Posterior cingulate gyrus (tissue), 11 donors: ENCODE measurements at places on chromosomes 6 and 20.
A peak's percentile ranks its signal among the peaks of the same experiment; 100 is the strongest.

DNA sequence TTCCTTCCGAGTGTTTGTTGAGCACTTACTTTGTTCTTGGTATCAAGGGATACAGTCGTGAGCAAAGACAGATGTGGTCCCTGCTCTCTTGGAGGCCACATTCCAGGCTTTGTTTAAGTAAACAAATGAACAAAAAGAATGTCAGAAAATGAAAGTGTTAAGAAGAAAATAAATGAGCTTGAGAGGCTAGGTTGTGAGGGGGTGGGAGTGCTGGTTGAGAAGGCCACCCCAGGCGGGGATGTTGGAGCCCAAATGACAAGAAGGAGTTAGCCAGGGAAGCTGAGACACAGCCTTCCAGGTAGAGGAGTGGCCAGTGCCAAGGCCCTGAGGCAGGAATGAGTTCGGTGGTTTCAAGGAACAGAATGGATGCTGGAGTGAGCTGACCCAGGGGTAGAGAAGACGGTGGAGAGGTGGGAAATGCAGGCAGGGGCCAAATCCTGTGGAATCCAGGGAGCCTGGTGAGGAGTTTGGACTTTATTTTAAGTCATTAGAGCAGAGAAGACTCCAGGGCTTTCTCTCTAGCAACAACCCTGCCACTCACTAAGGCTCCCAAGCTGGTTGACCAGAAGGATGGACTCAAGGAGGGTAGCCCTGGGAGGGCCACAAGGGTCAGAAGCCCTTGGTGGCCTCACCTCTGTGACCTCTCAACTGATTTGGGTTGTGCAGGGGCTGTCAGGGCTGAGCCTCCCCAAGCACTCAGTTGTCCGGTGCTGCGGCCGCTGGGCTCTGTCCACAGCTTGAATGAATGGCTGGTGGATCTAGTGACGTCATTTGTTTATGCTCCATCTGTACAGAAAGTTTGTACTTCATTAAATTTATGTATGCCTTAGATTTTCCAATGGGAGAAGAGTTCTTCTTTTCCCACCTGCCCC, 66.0 kb upstream of the STX16 start:
- DNase-seq = no peak

- no peak for DNase-seq
Observed at GRCh38 chr6:151723152-151723551, 84.3 kb upstream of the ESR1 start.

DNA sequence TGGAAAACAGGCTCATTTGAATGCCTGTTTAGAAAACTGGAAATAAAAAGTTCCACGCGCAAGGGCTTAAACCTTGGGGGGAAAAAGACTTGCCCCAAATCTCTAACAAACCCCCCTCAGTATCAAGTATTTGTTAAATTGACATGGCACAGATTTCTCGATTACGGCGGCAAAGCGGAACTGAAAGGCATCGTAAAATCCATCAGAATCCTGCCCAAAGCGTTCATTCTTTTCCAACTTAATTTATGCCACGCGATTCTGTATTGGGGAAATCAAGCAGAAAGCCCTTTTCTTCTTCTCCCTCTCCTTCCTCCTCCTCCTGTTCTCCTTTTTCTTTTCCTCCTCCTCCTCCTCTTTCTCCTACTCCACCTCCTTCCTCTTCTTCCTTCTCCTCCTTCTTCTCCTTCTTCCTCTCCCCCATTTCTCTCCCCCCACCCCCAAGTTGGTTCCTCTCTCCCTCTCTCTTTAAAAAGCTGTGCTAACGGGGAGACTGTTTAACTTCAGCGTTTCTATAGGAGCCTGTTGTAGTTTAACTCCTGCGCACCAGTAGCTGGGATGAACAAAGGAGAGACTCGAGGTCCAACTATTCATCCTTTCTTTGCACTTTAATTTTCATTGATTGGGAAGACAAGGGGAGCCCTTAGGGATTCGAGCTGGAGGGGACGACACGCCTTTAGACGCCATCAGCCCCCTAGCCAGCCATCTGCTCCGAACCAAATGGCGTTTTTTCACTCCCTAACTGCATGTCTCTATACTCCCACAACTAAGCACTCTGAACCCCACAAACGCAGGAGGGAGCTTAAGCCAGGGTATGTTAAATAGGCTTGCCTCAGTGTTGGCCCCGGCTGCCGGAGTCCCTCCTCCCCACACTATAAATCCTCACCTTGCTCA, 2.7 kb upstream of the DLL1 start:
- DNase-seq = no peak

- no peak for DNase-seq
Observed at GRCh38 chr6:27854421-27854820, 57.8 kb downstream of the OR2B2 start.

GRCh38 chr20:1801225-1801928, 93.8 kb upstream of the SIRPA start:
- DNase-seq = no peak

GRCh38 chr20:23082846-23083552, 3.1 kb downstream of the CD93 start:
- DNase-seq = no peak

GRCh38 chr6:39335780-39336545, 13.5 kb upstream of the KCNK16 start:
- DNase-seq = peak; percentile 59

DNA sequence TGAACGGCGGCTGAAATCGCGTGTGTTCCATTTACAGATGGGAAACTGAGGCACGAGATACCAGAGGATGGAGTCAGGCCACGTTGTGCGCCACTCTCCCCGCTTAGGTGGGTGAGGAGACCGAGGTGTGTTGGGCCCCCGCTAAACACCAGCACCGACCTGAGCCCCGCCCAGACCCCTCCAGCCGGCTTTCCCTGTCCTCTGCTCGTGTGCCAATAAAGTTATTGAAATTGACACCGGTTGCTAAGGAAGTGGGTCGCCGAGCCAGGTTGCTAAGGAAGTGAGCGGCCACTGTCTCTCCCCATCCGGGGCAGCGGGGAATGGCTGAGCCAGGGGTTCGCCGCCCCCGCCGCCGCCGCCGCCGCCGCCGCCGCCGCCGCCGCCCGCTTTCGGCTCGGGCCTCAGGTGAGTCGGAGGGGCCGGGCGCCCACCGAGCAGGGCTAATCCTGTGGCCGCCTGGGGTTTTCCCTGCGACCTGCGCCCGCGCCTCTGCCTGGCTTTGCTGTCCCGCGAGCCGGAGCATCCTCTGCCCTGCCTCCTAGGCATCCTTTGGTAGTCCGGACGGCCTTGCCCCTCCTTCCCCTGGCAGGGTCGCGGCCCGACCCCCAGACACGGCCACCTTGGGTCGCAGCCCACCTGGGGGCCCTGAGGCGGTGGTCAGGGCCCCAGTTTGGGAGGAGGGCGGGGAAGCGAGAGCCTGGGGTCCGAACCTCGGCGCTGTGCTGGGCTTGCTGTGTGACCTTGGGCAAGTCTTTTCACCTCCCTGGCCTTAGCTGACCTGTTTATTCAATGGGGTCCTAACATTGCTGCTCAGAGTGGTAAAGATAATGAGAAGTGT, at the start of gene KIF3B:
TSS of gene KIF3B (plus strand) at position 291 of the 838 bp plus-strand sequence. CDS start 32,127 bp downstream, outside the sequence.
- peak; percentile 98 for DNase-seq

- no peak for DNase-seq
Observed at GRCh38 chr6:3607171-3607570, 144.3 kb downstream of the PXDC1 start.
